ENCODE measurements at places on chromosomes 13 and 19. TPM values are rescaled to one million over a fixed set of nuclear protein-coding genes. Genes with fewer than 3 reads are reported as not detected.

Gene FOSB
- total RNA-seq, result 5.5 TPM

Gene ZNF675
- 25.3 TPM for total RNA-seq

DNA sequence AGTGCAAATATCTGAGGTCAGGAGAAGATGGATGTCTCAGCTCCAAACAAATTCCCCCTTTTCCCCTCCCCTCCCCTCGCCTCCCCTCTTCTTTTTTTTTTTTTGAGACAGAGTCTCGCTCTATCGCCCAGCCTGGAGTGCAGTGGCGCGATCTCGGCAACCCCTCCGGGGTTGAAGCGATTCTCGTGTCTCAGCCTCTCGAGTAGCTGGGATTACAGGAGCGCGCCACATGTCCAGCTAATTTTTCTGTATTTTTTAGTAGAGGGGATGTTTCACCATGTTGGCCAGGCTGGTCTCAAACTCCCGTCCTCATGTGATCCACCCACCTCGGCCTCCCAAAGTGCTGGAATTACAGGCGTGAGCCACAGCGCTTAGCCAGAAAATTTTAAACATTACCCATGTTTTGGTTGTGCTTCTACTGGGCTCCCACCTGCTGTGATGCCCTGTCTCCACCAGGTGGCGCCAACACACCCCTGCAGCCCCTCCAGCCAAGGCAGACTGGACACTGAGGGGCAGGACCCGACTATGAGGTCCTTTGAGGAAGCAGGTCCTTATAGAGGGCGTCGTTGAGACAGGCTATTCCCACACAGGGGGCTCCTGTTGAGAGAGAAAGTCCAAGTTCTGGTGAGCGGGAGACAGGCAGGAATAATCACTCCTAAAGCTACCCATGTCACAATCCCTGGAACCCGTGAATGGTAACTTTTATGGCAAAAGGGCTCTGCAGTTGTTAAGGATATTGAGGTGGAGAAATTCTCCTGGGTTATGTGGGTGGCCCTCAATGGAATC is 6.3 kb downstream of the ERICH4 start:
- DNase-seq, result peak; percentile 56

DNA sequence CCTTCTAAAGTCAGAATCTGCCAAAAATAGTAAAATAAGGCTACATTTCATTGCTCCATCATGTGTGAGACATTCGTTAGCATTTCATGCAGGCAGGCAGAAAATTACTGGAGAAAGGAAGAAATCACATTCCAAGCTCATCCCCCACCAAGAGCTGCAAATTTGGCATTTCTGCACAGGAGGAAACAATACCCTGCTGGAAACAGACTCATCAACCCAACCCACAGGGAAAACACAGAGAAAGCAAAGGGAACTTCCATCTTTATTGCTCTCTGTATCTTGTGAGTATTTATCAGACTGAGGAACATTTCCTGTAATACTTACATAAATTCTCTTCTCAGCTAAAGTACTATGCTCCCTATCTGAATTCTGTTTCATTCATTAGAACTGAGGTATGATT is 95.7 kb downstream of the KCTD12 start:
- DNase-seq, result no peak

GRCh38 chr13:85204668-85205344 is 594.4 kb downstream of the SLITRK6 start:
- DNase-seq, result no peak

GRCh38 chr13:51067210-51067701 is 43.8 kb downstream of the C13orf42 start:
- no peak for DNase-seq

All from M059J (cell line).